ENCODE measurements at places on chromosomes 13 and 19. TPM values are rescaled to one million over a fixed set of nuclear protein-coding genes. Genes with fewer than 3 reads are reported as not detected.

ERICH6B gene
- total RNA-seq = not detected

ADPRHL1 gene
- total RNA-seq = 4.0 TPM

ZNF570 gene
- 2.8 TPM for total RNA-seq

CAPS gene
- total RNA-seq = 14.3 TPM

HIPK4 gene
- total RNA-seq = not detected

TMEM221 gene
- not detected for total RNA-seq

C5AR2 gene
- 2.3 TPM for total RNA-seq

ZNF527 gene
- 3.9 TPM for total RNA-seq

TJP3 gene
- total RNA-seq = 343 TPM

KRTDAP gene
- not detected for total RNA-seq

LILRA2 gene
- 0.55 TPM for total RNA-seq

C19orf85 gene
- not detected for total RNA-seq

TMEM255B gene
- total RNA-seq = 1.9 TPM

DNA sequence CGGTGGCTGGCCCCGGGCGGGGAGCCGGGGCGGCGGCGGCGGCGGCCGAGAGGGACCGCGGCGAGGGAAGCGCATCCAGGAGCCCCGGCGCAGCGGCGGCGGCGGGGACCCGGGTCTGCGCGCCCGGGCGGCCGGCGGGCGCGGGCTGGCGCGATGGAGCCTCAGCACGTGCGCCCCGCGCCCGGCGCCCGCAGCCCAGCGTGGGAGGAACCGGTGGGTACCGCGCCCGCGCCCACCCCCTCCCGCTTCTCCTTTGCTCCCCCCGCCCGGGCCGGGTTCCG, 7.8 kb upstream of the DGKH start:
- no peak for DNase-seq

GRCh38 chr13:98310485-98311199, 133.6 kb upstream of the RNF113B start:
- DNase-seq = no peak

DNA sequence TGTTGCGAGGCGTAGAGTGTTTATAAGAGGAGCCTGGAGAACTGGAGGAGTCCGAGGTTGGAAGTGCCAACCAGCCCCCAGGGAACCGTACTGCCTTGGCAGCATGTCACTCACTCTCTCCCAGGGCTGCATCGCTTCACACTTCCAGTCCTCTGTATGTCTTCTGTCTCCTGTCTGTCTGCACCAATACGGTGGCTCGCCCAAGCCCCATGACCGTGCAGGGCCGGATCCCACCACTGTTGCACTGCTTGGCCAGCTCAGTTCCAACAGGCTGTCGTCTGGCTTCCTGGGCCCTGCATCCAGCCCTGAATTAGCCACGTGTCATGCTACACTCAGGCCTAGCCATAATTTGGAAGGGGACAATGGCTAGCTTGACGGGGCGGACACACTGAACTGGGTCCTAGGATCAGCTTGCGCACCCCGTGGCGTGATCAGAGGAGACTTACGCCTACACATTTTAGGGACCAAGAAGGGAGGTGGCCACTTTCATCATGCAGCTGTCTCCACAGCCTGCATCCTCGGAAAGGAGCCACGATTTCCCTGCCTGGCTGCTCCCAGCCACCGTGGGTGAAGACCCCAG, 147.1 kb downstream of the URI1 start:
- DNase-seq = no peak

DNA sequence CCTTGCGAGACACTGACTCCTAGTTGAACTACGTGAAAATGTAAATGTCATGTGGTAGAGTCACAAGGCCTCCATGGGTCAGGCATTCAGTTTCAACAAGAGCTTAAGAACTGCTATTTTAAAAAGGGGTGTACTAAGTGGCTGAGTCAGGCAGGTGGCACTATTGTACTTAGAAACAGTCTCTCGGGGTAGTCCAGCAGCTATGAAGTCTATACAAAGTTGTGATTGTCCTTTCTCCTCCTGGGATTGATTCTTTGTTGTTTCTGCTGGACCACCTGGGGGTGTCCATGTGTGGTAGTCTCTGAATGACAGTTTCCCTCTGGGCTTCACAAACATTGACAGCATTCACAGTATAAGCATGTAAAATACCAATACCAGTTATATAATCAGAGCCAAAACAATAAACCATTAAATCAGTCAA, 33.0 kb downstream of the UGGT2 start:
- DNase-seq = no peak

DNA sequence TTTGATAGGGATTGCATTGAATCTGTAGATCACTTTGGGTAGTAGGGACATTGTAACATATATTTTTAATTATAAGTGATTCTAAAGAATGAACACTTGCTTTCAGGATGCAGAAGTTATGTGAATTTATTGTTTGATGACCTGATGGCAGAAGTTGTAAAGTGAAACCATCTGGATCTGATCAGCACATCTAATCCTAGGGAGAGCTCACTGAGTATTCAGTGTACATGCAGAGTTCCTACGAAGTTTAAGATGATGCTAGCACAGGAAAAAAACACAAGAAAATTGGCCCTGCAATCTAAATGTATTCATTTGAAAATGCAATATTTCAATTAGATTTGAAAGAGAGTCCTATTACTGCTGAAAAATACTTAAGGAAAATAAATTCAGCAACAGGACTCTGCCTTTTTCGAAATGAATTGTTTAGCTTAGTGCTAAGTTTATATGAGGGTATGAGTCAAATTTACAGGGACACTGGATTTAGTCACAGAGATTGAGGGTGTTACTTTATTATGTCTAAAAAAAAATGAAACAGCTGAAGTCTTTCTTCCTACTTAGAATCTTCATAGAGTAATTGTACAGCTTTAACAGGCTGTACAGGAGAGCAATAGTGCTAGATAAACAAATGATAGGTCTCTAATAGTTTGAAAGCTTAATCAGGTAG, 385.7 kb downstream of the DCT start:
- no peak for DNase-seq

DNA sequence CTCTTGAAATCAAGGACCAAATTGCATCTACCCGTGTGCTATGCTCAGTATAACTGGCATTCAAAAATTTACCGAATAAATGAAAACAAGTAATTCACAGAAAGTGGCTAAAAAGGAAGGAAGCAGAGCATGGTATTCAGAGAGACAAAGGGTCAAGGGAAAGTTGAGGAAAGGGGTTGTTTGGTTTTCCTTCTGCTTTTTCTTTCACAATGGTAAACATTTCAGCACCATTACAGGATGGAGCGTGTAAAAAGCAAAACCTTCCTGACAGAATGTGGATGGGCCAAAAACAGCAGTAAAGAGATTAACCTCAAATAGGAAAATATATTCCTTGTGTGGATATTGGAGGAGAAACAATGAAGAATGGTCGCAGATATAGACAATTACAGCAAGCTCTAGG, 14.8 kb downstream of the DIAPH3 start:
- DNase-seq = no peak

DNA sequence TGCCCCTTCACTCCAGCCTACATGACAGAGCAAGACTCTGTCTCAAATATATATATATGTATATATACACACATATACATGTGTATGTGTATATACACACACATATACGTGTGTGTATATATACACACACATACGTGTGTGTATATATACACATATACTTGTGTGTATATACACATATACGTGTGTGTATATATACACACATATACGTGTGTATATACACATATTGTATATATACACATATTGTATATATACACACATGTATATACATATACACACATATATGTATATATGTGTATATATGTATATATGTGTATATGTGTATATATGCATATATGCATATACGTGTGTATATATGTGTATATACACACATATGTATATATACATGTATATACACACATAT, 173.3 kb downstream of the GPC5 start:
- no peak for DNase-seq

DNA sequence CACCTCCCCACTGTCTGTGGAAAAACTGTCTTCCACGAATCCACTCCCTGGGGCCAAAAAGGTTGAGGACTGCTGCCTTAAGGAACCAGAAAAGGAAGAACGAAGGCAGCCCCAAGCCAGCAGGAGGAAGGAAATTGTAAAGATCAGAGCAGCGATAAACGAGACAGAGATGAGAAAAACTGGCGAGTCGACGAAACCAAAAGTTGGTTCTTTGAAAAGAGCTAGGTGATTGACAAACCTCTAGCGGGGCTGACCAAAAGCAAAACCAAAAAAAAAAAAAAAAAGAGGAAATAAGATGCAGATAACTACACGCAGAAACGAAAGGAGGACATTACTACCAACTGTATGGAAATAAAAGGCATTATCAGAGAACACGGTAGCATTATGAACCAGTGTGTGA, 76.9 kb downstream of the GADD45B start:
- no peak for DNase-seq

- DNase-seq = no peak
These were observed 3.0 kb upstream of the PLEKHF1 start for GRCh38 chr19:29662278-29662603.

DNA sequence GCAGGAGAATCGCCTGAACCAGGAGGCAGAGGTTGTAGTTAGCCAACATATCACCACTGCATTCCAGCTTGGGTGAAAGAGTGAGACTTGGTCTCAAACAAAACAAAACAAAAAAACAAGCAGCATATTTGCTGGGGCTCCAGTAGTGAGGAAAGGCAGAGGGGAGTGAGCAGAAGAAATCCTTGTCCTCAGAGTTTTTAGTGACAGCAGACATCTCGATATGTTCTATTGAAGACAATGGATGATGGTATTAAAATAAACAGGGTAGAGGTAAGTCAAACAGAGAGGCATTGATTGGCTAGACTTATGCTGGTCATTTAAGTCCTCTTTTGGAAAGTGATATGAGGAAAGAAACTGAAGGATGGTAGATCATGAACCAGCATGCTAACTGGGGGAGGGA, 19.0 kb downstream of the NLRP7 start:
- DNase-seq = no peak

DNA sequence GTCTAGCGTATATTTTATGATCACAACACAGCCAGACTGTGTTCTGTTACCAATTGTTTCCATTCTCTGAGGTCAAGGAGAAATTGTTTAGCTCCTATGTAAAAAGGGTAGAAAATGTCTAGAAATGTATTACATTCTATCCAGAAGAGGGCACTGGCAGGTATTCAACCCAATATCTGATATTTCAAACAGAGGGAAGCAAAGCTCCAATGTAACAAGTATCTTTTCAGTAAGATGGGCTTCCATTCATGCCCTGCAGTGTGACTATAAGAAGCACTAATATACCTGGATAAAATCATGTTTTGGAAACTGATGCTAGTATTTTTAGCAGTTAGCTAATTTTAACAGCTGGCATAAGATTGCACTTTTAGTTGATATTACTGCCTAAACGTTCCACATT, 312.7 kb downstream of the FGF14 start:
- no peak for DNase-seq

DNA sequence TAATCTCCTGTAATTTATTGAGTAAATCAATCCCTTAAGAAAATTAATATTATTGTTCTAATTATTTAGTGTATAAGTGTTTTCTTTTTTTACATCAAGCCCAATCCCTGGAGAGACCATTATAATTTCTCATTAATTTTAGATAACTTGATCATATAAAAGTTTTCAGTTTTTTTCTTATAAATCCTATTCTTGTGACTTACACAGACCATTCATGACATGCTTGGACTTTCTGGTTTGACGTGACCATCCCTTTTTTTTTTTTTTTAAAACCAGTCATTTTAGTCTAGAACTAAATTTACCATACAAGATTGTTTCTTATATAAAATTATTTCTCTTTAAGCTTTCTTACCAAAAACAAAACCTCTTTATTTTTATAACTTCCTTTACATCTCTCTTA, 5.4 kb upstream of the MTRF1 start:
- DNase-seq = no peak

- DNase-seq = no peak
These were observed 24.4 kb downstream of the ELF1 start for GRCh38 chr13:40994581-40995230.

DNA sequence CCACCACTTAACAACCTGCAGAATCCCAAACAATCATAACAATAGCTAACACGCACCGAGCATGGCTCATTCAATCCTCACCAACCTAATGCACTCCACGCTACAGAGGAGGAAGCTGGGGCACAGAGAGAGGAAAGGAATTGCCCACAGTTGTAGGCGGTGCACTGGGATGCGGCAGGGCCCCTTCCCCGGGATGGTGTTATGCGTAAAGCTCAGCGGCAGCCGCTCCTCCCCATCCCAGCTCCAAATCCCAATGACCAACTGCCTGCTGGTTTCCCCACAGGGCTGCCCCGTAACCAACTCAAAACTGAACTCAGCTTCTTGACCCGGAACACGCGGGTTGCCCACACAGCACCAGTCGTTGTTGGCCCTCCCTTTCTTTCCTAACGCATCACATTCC, 42.2 kb downstream of the SERP2 start:
- DNase-seq = no peak

- DNase-seq = no peak
These were observed 15.8 kb upstream of the ALOX5AP start for GRCh38 chr13:30719525-30719914.

DNA sequence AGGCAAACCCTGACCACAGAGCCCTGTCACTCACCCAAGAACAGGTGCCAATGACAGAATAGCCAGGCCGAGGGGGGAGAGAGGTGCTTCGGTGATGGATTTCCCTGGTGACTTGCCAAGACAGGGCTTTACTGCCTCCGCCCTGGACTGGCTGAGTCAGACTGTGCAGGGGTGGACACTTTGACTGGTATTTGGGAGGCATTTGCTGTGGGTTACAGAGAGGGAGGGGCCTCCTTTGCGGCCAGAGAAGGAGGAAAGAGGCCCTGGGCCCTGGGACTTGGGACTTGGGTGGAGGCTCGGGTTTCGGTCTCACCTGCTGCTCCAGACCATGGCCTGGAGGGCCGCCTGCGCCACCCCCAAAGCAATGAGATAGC, 4.6 kb upstream of the EPS8L1 start:
- peak; percentile 92 for DNase-seq

- no peak for DNase-seq
These were observed 115.6 kb downstream of the RAB20 start for GRCh38 chr13:110445722-110446574.

GRCh38 chr13:21930536-21930935, 259.7 kb downstream of the FGF9 start:
- no peak for DNase-seq

DNA sequence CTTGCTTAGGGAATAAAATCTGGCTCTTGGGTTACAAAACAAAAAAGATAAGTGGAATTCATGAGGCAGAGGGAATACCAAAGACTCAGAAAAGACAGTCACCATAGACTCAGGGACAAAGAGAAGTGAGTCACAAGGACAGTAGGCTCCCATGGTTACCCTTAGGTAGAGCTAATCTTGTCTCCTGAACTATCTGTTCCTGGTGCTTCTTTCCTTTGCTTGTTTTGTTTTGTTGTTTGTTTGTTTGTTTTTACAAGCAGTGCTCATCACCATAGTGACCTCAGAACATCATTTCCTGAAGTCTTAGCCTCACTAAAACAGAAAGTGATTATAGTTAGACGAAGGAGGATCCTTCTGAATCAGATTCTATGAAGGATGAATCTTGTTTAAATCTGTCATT, 142.3 kb upstream of the SOX21 start:
- DNase-seq = no peak

GRCh38 chr19:29510701-29511265, 15.0 kb upstream of the VSTM2B start:
- DNase-seq = no peak

GRCh38 chr13:63094717-63095116, 1679.1 kb upstream of the PCDH20 start:
- no peak for DNase-seq
